ENCODE measurements at places on chromosomes 4 and X.
A peak's percentile ranks its signal among the peaks of the same experiment; 100 is the strongest.

- no peak for DNase-seq
Measured at GRCh38 chr4:101348367-101348827, 1.1 kb upstream of the PPP3CA start.

DNA sequence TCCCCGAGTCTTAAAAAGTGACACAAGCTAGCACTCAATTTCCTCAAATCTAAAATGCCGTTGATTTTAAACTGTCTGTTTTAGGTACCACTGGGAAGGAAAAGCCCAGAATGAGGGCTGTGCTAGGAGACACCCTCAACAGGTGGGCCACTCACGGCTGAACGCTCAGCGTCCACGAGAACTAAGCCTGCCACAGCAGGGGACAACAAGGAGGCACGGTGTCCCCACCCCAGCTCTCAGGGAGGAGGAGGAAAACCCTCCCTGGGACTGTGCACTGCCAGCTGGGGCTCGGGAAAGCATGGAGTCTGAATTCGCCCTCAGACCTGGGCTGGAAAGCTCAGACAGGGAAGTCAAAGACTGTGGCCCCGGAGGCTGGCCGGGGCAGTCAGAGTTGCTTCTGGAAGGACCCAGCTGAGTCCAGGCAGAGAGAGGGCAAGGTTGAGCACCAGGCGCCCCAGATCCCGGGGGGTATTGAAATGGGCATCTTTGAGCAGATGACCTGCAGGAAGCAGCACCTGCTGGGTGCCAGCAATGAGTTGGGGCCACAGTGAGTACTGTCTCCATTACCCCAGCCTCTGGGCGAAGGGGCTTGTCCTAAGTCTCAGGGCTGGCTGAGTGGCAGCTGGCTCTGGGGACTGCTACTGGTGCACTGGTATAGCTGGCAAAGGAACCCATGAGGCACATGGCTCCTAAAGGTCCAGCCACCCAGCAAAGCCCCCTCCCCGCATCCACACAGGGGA is 769 bp upstream of the CPZ start:
- DNase-seq: no peak

GRCh38 chr4:138977524-138977923 is 38.1 kb upstream of the NOCT start:
- no peak for DNase-seq

GRCh38 chrX:51641421-51642021 is 22.8 kb upstream of the CENPVL3 start:
- peak; percentile 6 for DNase-seq

- no peak for DNase-seq
Measured at GRCh38 chrX:97628326-97628725, 744.6 kb downstream of the RPA4 start.

- no peak for DNase-seq
Measured at GRCh38 chr4:25050370-25051078, 19.8 kb upstream of the LGI2 start.

- no peak for DNase-seq
Measured at GRCh38 chr4:79178760-79179159, 147.1 kb downstream of the NAA11 start.

- no peak for DNase-seq
Measured at GRCh38 chr4:186840222-186840701, 116.6 kb upstream of the FAT1 start.

GRCh38 chr4:7429069-7429416 is 5.7 kb downstream of the PSAPL1 start:
- no peak for DNase-seq
